ENCODE measurements at places on chromosomes 2 and 18. TPM values are rescaled to one million over a fixed set of nuclear protein-coding genes. Genes with fewer than 3 reads are reported as not detected.

The DOCK10 gene
- 26.5 TPM for total RNA-seq

The PTPRM gene
- total RNA-seq, result 29.2 TPM

The ADCY3 gene
- 85.1 TPM for total RNA-seq

The NEU4 gene
- 0.21 TPM for total RNA-seq

The WNT10A gene
- total RNA-seq, result 0.10 TPM

The UNC80 gene
- total RNA-seq, result not detected

The KCNS3 gene
- 1.1 TPM for total RNA-seq

The PLEK gene
- total RNA-seq, result not detected

The LYPD6 gene
- 0.09 TPM for total RNA-seq

The HTR2B gene
- not detected for total RNA-seq

The MAPK4 gene
- 0.20 TPM for total RNA-seq

The ERICH2 gene
- total RNA-seq, result not detected

The CPLX4 gene
- total RNA-seq, result not detected

The HOXD1 gene
- total RNA-seq, result 0.06 TPM

The LIPG gene
- 0.21 TPM for total RNA-seq

The PLCD4 gene
- total RNA-seq, result 0.29 TPM

The LYPD6B gene
- not detected for total RNA-seq

The ATP8B1 gene
- 6.8 TPM for total RNA-seq

The GAL3ST2 gene
- 0.42 TPM for total RNA-seq

The CD8B2 gene
- not detected for total RNA-seq

The DUSP2 gene
- total RNA-seq, result 0.41 TPM

The RBM44 gene
- 0.23 TPM for total RNA-seq

The UPP2 gene
- total RNA-seq, result not detected

The PLEKHH2 gene
- 2.5 TPM for total RNA-seq

The CACNB4 gene
- 0.08 TPM for total RNA-seq

The DLX2 gene
- total RNA-seq, result 0.59 TPM

The POTEC gene
- total RNA-seq, result not detected

The ALPI gene
- not detected for total RNA-seq

The HOXD4 gene
- 0.67 TPM for total RNA-seq

The C1GALT1C1L gene
- total RNA-seq, result 2.0 TPM

The FNDC4 gene
- 3.7 TPM for total RNA-seq

The FAM228A gene
- not detected for total RNA-seq

The SLC11A1 gene
- total RNA-seq, result 0.26 TPM

The CD207 gene
- not detected for total RNA-seq

The POTEJ gene
- total RNA-seq, result not detected

The MYO7B gene
- total RNA-seq, result 0.09 TPM

The SLC4A5 gene
- 0.07 TPM for total RNA-seq

The TNP1 gene
- total RNA-seq, result not detected

The MC4R gene
- not detected for total RNA-seq

The RGPD5 gene
- 4.2 TPM for total RNA-seq

The REG3G gene
- total RNA-seq, result not detected

The KIAA2012 gene
- not detected for total RNA-seq

The KCNG3 gene
- total RNA-seq, result 0.70 TPM

The GPR17 gene
- total RNA-seq, result 0.10 TPM

The CNTNAP5 gene
- not detected for total RNA-seq

The KCNG2 gene
- total RNA-seq, result not detected
